ENCODE measurements at places on chromosomes 6 and 20.

DNA sequence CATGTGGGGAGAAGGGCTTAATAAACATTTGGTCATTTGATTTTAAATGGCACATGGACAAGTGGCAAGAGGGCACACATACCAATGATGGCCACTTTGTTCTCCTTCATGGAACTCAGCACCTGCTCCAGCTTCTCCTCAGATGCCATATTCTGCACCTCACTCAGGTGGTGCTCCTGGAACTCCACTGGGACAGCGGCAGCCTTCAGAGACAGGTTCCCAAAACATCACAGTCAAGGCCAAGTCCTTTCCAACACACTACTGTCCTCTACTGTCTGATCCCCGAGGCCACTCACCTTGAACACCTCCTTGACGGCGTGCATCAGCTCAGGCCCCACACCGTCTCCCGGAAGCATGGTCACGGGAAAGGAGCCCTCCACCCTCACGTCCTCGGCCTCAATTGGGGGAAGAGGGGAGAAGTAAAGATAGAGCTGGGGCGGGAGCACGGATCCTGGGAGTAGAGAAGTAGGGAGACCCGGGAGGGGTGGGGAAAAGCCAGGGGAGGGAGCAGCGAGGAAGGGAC lies 591 bp downstream of the IDH3B start:
- DNase-seq: no peak

DNA sequence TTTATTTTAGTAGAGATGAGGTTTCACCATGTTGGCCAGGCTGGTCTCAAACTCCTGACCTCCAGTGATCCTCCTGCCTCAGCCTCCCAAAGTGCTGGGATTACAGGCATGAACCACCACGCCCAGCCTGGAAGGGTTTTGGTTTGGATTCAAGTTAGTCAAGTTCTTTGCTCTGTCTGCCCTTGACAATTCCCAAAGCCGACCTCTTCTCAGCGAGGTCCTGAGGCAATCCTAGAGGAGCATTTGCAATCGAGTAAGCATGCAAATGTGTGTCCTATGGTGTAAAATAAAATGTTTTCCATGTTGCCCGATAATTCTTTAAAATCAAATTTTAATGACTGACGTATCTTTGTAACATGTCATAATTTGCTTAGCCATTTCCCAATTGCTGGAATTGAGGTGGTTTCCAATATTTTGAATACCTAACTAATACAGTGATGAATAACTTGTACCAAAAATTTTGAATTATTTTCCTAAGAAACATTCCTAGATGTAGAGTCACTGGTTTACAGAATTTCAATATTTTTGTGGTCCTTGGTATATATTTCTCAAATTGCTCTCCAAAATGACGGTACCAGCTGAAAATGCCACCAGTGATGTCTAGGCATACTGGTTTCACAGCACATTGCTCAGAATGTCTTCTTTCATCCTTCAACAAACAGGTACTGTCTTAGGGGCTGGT lies 38.7 kb downstream of the GTF2H5 start:
- no peak for DNase-seq

- no peak for DNase-seq
These were observed 15.0 kb downstream of the TRAPPC3L start for GRCh38 chr6:116530436-116530835.

DNA sequence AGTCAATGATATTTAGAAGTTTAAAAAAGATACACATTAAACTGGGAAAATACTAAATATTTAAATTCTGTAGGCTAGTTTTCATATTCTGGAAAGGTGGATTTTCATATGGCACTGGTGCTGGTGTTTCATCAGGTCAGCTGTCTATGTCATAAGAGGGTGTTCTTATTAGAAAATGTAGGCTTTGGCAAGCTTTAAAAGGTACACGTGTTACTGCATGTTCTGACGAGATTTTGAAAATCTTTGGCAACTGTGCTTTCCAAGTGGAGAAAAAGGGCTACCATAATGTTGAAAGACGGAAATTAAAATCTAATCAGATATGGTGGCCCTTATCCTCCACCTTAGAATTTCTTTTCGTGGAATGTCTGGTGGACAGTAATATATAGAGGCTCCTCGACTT lies 30.0 kb downstream of the SLC22A3 start:
- DNase-seq: no peak

- peak; percentile 71 for DNase-seq
These were observed 53.4 kb downstream of the SLX4IP start for GRCh38 chr20:10488534-10488933.

DNA sequence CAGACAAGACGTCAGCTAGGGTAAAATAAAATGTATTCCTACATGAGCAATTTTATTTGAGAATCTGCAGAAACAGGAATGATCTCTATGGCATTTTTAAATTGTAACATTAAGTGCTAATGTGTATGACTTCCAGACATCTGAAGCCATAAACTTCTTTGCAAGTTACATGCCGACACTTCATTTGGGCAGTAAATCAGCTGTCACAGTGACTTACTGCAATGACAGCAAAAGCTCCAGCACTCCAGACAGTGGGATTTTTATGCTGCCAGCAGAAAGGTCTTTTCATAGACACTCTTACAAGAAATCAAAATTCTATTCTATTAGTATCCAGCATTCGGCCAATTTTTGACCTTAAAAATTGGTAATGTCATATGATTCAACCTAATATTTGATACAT lies 156.3 kb upstream of the SNX9 start:
- DNase-seq: no peak
